ENCODE measurements at places on chromosomes 12 and 14.

DNA sequence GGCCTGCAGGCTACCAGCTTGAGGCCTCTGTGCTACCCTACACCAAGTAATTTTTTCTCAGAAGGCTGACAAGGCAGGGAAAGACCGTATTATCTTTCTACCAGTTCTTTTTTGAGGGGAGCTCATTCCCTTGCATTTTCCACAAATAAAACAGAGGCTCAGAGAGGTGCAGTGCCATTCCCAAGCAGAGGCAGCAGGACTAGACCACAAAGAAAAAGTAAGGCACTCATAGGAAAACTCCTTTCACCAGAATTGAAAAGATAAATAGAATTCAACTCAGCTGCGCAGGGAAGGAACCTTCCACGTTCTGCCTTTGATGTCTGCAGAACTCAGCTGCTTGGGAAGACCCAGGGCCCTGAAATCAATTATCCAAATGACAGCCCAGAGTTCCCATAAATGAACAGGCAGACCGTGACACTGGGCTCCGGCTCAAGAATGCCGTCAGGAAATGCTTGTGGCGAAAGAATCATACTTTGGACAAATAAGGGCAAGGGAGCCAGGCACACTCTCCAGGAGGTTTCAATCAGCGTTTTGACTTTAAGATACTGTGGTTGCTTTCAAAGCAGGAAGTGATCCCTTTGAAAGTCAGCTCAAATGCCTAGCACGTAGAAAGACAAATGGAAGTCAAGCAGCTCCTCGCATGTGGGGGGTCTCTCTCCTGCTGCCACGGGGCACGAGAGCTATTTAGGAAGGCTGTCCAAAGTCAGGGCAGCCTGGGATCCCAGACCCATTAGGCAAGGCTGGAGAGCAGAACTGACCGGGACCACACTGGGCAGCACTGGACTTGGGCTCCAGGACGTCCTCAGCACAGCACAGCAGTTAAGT lies 14.0 kb downstream of the KCTD10 start:
- DNase-seq, result no peak

- DNase-seq, result no peak
Observed at GRCh38 chr14:68780358-68781160, 12.3 kb downstream of the ZFP36L1 start.

GRCh38 chr14:24233538-24233866 lies 773 bp downstream of the GMPR2 start:
- DNase-seq, result no peak

DNA sequence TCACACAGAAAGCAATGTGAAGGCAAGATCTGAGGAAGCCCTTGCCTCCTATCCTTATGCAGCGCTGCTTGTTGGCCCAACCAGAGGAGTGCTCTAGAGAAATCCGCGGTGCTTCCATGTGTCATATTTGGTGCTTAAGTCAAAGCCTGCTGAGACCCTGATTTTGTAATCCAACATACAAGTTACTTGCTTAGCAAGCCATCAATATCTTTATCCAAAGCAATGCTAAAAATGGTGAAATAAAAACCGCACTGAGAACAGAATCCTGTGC lies 250.0 kb downstream of the MED13L start:
- DNase-seq, result no peak

GRCh38 chr12:122681814-122682213 lies 21.3 kb downstream of the HCAR2 start:
- no peak for DNase-seq

DNA sequence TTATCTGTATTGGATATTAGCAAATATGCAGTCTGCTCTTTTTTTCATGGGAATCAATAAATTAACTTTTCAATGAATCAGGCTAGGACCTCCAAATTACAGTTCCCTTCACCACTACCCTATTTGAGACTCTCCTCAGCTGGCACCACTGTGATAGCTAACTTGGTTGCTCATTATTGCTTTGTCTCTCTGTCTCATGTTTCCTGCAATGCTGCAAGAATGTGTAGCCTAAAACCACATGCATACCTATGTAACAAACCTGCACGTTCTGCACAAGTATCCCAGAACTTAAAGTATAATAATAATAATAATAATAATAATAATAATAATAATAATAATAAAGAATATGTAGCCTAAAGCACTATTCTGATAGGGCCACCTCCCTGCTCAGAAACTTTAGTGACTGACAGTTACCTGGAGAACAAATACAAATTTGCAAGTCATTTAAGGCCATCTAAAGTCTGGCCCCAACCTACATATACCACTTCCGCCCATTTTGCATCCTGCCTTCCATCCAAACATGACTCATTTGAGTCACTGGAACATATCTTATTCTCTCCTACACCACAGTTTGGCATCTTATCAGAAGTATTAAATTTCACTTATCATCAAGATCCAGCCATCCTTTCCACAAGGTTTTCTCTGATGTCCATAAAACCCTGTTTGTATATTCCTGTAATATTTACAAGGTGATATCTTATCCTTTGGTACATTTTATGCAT lies 215.1 kb downstream of the LRRK2 start:
- DNase-seq, result no peak

DNA sequence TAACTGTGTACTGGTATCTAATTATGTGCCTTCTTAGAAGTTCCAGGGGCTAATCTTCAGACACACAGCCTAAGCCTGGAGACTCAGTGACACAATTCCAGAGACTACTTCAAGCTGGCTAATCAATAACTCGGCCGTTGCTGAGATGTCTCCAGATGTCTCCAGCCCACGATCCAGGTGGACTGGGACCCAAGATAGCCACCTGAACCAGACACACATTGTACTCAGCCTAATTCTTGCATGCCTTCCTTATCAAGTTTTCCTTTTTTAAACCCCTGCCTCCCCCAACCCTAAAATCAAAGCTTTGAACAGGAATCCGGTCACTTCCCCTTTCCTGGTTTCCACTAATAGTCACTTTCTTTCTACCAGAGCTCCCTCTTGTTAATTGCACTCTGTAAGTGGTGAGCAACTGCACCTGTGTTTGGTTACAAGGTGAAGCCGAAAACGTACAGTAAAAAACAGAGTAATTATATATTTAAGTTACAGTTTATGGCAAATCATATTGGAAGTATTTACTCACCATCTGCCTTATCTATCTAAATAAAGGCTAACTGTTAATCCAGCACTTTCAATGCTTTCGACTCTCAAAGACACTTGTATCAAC lies 39.8 kb upstream of the PTGDR start:
- DNase-seq, result no peak
